ENCODE measurements at places on chromosomes 1 and 21. TPM values are rescaled to one million over a fixed set of nuclear protein-coding genes. Genes with fewer than 3 reads are reported as not detected.
A peak's percentile ranks its signal among the peaks of the same experiment; 100 is the strongest.

DNA sequence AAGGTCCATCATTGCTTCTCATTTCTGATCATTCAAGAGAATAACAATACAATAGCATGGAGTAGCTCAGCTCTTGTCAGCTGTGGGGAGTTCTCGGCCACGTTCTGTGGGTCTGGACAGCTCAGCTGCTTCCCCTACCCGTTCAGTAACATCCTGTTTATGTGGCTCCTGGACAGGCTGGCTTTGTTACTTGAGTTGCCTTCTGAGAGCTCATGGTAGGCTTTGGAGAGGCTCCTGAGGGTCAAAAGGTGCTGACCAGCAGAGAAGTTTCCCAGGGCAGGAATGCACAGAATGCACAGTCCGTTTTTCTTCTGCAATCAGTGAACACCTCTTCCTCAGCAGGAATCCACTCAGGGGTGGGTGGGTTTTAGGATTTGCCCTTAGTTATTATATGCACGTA, 36.0 kb downstream of the KAZN start:
- no peaks in the 10 kb centered on the region for H3K36me3 ChIP-seq
- H3K27ac ChIP-seq: no peak overlapping the region
- H3K4me3 ChIP-seq: no peak overlapping the region
- H3K27me3 ChIP-seq: no peaks in the 10 kb centered on the region
- DNase-seq: no peak
- no peaks in the 10 kb centered on the region for H3K4me1 ChIP-seq

DNA sequence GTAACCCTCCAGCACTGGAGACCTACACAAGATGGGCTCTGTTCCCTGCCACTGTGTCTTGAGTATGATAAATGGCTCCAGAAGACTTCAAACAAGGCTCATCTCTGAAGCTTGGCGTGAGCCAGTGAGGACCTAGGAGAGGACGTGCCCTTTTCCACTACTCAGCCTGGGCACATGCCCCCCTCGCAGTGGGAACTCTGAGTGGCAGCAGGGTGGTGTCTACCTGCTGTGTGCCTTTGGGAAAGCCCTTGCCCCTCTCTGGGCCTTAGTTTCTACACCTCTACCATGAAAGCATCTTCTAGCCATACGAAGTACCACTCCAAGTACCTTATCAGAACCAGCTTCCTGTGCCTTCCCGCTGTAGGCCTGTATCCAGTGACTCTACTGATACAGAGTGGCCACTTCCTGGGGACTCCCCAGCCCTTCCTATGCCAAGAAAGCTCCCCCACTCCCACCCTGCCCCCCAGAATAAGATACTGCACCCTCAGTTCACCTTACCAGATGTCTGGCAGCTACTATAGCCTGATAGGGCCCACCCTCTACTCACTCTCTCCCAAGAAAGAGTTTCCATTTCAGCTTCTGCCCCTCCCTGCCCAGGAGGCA, 3.1 kb upstream of the MOB3C start:
- no peaks in the 10 kb centered on the region for H3K36me3 ChIP-seq
- H3K27ac ChIP-seq: no peak overlapping the region
- H3K27me3 ChIP-seq: no peaks in the 10 kb centered on the region
- DNase-seq: no peak
- peaks cover 44% of the 10 kb centered on the region for H3K4me1 ChIP-seq

- no peaks in the 10 kb centered on the region for H3K4me1 ChIP-seq
- DNase-seq: peak; percentile 74
- no peaks in the 10 kb centered on the region for H3K27me3 ChIP-seq
- H3K27ac ChIP-seq: no peak overlapping the region
- no peaks in the 10 kb centered on the region for H3K36me3 ChIP-seq
Observed at GRCh38 chr21:42837421-42838211, 41.7 kb downstream of the WDR4 start.

SH2D1B gene
- not detected for total RNA-seq

GRCh38 chr1:239655023-239655422, 268.7 kb downstream of the CHRM3 start:
- DNase-seq: no peak
- no peaks in the 10 kb centered on the region for H3K4me1 ChIP-seq
- H3K27me3 ChIP-seq: no peaks in the 10 kb centered on the region
- no peaks in the 10 kb centered on the region for H3K36me3 ChIP-seq
- H3K4me3 ChIP-seq: no peak overlapping the region

All from vagina (tissue), 2 donors.